ENCODE measurements at places on chromosomes 7 and 10. TPM values are rescaled to one million over a fixed set of nuclear protein-coding genes. Genes with fewer than 3 reads are reported as not detected.

DNA sequence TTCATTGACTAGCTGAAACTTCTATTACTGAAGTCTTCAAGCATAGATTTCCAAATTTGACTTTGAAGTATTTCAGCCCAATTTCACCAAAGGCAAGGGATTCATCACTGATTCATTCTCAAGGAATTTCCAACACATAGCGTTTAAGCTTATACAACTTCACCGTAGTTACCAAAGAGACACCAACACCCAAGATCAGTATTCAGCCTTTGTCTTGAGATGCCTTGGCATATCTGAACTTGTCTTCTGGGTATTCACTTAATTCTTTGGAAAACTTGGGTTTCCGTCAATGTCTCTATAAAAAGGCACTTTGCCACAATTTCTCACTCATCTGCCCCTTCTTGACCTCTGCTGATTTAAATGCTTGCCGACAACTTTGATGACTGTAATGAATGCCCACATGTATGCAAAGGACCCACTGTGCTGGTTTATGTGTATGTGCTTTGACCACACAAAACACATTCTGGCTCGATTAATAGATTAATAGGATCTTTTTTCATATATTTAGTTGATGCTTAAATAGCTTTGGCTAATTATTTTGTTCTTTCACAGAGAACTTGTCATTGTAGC, 49.6 kb downstream of the TES start:
- no peak for DNase-seq

GRCh38 chr7:1058821-1059199, 14.5 kb downstream of the GPR146 start:
- peak; percentile 33 for DNase-seq

GRCh38 chr10:79345241-79346011, 1.8 kb upstream of the PPIF start:
- no peak for DNase-seq

DNA sequence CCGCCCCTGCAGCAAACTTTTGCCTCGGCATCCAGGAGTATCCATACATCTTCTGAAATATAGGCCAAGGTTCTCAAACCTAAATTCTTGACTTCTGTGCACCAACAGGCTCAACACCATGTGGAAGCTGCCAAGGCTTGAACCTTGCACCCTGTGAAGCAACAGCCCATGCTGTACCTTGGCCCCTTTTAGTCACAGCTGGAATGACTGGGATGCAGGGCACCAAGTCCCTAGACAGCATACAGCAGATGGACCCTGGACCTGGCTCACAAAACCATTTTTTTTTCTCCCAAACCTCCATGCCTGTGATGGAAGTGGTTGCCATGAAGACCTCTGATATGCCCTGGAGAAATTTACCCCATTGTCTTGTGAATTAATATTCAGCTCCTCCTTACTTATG, 233.8 kb upstream of the KCND2 start:
- DNase-seq: no peak

DNA sequence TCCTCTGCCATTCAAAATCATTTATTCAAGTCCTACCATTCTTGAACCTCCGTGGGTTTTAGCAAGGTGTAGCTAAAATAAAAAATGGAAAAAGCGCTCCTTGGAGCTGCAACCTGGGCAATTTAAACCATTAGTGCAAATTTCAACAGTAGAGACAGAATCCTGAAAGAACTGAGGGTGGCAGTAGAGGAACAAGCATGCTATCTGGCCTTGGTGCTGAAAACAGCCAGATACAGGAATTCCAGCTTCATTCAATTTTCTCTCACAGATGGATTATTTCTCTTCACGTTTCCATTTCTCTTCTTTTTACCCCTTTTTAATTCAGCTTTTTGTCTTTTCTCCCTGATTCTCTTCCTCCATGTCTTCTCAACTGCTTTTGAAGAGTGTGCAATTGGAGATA, 77.7 kb downstream of the OTUD1 start:
- no peak for DNase-seq

- DNase-seq: peak; percentile 43
These were observed 276.4 kb downstream of the TCF7L2 start for GRCh38 chr10:113226399-113226798.

Gene CDHR3
- 0.74 TPM for total RNA-seq

Data from activated CD8-positive, alpha-beta T cell treated with anti-CD3 and anti-CD28 coated beads for 36 hours (primary cell).